Activated CD4-positive, alpha-beta T cell treated with anti-CD3 and anti-CD28 coated beads, Interleukin-2, amount 50 U/mL, for 1 hour (primary cell): ENCODE measurements at places on chromosomes 11 and 22.
A peak's percentile ranks its signal among the peaks of the same experiment; 100 is the strongest.

DNA sequence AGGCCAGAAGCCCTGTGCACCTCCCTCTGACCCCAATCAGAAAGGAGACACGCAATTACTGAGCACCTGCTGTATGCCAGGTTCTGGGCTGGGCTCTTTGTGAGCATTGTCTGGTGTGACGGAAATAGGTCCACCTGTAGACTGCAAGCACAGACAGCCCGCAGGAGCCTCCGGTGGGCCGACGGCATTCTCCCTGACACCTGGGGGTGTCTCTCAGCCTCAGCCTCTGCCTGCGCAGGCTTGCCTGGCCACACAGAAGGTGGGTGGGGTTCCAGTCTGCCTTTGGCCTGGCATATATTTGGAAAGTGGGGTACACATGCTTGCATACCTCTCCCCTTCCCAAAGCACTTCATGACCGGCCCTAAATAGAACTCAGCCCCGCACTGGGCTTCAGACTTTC is 129.3 kb downstream of the BUD13 start:
- no peak for DNase-seq

GRCh38 chr22:22721681-22722354 is 77.4 kb downstream of the GGTLC2 start:
- DNase-seq, result no peak

- DNase-seq, result no peak
Observed at GRCh38 chr22:19442166-19442565, 5.3 kb downstream of the C22orf39 start.

DNA sequence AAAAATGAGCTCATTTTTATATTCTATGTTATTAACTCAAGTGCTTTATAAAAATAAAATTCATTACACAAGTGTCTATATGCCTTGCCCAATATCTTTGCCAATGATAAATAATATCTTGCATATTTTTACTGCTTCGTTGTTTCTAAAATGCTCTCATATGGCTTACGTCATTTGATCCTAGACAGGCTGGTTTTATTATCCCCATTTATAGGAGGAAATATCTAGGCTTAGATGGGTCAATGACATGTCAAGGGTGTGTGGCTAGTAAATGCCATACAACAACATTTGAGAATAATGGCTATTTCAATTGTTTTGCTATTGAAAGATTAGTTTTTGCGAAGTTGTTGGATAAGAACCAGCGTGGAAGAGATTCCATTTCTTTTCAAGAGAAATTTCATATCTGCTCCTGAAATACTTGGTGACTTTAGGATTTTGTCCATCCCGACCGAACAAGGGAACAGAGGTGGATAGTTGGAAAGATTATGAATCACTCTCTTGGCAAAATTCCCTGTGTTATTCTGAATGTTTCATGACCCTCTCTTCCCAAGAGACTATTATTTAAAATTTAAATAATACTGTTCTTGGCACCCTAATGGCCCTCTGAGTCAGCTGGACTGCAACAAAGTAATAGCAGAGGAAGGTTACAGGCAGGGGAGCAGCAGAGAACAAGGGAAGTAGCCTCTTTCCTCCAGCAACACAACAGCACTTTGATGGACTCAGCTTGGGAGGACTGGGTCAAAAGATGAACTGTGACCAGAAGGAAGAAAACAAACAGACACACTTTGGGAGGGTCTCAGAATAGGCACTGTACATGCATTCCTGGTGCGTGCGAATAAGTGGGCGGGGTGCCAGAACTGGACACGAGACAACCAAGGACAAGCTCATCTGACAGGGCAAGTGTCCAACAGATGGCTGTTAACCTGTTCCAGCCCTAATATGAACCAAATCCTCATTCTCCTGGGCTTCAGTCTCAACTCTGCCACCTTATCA is 94.5 kb downstream of the ME3 start:
- DNase-seq, result no peak

- DNase-seq, result no peak
Observed at GRCh38 chr11:132913886-132914285, 618.4 kb downstream of the OPCML start.

DNA sequence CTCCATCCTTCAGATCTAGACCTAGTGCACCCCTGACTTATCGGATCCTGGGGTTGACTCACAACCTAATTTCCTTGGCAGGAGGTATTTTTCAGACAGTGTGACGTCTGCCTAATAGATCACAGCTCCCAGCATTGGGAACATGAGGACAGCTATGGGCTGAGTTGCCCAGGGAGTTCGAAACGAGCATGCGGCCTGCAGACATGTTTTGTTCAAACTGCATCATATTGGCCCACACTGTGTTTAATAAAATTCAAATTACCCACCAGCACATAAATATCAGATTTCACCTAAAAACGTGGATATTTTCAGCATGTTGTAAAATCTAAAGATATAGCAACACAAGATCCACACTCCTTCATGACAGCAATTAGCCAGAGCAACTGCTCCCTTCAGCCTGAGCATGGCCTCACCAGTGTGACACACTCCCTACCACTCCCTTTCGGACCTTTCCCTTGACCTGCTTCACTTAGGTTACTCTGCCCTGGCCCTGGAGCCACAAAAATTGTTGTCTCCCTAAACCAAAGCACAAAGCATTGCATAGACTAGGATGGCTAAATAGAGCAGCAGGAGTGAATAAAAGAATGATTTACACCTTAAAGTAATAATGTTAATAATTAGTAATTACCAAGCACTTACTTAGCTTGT is 53.6 kb upstream of the USP47 start:
- DNase-seq, result no peak

DNA sequence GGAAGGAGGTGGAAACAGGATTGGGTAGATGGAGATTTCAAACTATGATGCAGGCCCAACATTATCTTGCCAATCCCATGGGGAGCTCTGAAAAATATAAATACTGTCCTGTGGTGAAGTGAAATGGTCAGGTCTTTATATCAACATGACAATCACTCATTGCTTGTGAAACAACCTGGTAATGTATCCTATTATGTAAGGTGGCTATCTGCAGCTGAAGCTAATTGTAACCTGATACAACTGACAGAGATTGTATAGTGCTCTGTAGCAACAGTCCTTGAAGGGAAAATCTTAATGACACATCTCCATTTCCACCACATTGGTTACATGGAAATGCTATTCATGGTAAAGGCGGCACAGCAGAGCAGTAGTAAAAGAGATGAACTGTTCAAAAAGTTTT is 20.7 kb upstream of the CHORDC1 start:
- DNase-seq, result no peak

DNA sequence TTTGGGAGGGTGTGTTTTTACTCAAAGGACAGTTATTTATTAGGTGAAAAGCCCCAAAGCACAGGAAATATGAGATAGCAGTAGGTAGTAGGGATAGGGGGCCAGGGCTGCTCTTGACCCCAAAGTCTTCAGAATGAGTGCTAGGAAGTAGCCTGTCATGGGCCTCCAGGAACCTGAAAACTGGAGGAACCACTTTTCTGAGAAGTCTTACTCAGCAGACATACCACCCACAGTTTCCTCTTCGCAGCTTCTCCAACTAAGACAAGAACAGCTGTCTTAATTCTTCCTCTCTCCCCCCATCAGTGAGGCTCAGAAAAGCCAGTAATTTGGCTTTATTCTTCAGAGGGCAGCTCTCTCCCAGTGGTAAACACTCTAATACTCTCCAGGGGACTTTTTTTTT is 84.0 kb upstream of the CTSC start:
- no peak for DNase-seq

- no peak for DNase-seq
Observed at GRCh38 chr11:1301220-1302000, 8.0 kb downstream of the TOLLIP start.

DNA sequence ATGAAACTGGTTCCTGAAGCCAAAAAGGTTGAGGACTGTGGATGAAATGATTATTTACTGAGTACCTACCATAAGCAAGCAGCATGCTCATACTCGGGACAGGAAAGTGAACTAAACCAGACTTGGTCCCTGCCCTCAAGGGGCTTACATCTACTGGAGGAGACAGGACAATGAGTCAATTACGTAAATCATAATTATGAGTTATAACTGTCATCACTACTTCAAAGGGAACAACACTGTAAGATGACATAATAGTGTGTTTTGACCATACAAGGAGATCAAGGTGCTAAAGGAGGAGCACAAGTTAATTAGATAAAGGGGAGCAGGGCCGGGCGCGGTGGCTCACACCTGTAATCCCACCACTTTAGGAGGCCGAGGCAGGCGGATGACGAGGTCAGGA is 2.5 kb downstream of the FAM227A start:
- no peak for DNase-seq

- no peak for DNase-seq
Observed at GRCh38 chr11:41836431-41836830, 377.0 kb upstream of the LRRC4C start.

DNA sequence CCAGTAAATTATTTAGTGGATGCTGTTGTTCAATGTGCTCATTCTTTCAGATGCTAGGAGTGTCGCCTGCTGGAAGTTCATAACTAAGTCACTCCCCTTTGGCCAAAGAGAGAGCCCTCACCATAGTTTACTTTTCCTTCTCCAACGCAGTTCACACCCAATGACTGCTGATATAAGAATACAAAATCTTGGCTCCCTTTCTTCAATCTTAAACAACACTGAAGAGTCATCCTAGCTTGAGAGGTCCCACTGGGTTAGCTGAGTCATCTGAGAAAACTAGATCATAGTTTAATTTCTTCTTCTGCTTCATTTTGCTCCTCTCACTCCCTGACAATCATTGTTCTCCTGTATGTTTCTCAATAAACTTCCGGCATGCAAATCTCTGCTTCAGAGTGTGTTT is 5.4 kb upstream of the OR52L1 start:
- DNase-seq, result no peak

DNA sequence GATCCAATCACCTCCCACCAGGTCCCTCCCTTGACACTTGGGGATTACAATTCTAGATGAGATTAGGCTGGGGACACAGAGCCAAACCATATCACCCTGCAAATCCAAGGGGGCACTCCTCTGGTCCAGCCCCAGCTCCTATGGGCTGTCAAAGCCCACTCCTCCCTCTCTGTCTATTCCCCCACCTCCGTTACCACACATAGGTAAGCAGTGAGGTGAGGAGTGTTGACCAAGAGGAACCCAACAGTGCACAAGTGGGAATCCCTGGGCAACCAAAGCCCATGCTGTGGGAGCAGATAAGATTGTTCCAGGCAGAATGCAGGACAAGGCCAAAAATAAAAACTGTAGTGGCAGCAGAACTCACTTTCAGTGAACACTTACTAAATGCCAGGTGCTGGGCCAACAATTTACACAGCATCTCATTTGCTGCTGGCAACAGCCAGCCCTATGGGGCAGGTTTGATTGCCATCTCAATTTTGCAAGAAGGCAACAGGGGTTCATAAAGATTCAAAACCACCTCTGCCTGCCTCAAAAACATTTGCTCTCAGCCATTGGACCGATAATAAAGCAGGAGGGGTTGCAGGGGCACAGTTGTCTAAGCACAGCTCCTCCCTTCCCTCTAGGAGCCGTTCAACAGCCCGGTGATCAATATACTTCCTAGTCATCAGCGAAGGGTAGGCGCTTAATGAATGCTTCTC is 8.9 kb downstream of the SDF2L1 start:
- DNase-seq, result no peak

GRCh38 chr22:22881116-22882000 is 6.3 kb upstream of the IGLL5 start:
- no peak for DNase-seq

DNA sequence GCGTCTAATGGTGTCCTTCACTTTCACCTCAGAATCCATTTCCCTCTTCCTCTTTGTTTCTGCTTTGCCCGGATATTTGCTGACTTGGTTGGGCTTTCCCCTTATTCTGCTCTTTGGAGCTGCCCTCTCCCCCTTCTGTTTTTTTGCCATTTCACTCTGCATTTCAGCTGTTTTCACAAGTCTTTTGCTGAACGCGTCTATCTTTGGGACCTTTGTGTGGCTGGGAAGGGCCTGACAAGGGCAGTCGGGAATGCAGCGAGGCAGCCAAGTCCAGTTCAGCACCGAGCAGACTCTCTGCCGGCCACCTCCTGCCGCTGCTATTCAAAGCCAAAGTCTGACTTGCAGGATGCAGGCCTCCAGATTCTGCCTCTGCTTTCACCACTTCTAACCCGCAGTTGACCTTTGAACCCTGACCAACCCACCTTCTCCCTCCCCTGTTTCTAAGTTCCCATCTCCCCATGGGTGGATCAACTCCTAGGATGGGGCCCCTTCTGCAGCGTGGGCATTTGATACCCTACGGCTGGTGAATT is 38.2 kb downstream of the FEZ1 start:
- DNase-seq, result no peak

- no peak for DNase-seq
Observed at GRCh38 chr11:24356501-24356900, 140.4 kb upstream of the LUZP2 start.

GRCh38 chr11:71582309-71582895 is at the start of gene KRTAP5-11:
Gene KRTAP5-11 (minus strand): TSS chr11:71582875. CDS start chr11:71582837, 38 bp downstream.
- no peak for DNase-seq

- DNase-seq, result no peak
Observed at GRCh38 chr22:24516301-24516737, 21.2 kb downstream of the UPB1 start.

DNA sequence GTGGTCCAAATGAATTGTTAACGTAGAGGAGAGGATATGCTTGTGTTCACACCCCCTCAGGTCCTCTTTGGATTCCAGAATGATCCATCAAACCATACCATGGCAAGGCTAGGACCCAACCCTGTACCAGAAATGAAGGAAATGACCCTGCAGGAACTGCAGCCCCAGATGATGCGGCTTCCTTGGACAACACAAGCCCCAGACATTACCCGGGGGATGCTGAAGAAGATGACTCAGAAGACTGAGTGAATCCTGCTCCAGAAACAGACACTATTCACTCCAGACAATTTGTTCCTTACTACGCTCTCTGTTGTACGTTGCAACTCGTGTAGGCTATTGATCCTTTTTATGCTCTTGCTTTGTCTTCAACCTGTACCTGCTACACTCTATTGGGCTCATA is 15.2 kb upstream of the MTMR2 start:
- no peak for DNase-seq

DNA sequence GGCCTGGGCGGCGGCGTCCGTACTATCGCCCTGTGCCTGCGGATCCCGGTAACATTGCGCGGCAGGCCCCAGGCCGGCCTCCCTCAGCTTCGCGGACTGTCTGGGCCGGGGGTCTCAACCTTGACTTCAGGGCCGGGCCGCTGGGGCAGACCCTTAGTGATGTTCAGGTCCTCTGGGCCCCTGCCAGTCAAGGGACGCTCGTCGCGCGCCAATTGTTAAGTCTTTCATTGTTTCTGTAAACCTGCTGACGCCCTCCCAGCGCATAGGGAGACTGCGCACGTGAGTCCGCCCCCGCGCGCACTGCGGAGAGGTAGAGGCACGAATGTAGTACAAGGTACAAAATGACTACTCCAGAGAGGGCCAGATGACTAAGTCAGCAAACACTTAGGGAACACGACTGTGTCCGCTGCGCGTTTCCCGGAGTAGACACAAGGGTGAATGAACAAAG is 451 bp upstream of the HDHD5 start:
- DNase-seq, result peak; percentile 20

GRCh38 chr11:66749091-66749490 is 20.1 kb upstream of the SPTBN2 start:
- no peak for DNase-seq

DNA sequence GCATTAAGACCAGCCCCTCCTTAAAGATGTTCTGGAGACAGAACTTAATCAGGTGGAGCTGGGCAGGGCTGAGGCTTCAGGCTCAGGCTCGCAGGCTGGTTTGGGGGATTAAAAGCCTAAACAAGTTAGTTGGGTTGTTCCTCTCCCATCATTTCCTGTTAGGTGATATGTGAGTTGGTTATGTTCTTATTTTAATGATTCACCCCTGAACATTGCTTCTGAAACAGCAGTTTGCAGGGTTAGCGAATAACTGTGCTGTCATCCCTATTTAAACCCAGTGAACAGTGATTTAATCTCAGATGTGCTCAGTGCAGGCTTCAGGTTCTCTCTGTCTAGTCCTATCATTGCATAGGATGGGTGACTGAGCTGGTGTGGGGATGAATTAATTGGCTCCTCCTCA is 47.4 kb upstream of the BIRC3 start:
- DNase-seq, result no peak
